Psoas muscle (tissue), 8 donors: ENCODE measurements at places on chromosomes 2 and 18. TPM values are rescaled to one million over a fixed set of nuclear protein-coding genes. Genes with fewer than 3 reads are reported as not detected.
A peak's percentile ranks its signal among the peaks of the same experiment; 100 is the strongest.

DNA sequence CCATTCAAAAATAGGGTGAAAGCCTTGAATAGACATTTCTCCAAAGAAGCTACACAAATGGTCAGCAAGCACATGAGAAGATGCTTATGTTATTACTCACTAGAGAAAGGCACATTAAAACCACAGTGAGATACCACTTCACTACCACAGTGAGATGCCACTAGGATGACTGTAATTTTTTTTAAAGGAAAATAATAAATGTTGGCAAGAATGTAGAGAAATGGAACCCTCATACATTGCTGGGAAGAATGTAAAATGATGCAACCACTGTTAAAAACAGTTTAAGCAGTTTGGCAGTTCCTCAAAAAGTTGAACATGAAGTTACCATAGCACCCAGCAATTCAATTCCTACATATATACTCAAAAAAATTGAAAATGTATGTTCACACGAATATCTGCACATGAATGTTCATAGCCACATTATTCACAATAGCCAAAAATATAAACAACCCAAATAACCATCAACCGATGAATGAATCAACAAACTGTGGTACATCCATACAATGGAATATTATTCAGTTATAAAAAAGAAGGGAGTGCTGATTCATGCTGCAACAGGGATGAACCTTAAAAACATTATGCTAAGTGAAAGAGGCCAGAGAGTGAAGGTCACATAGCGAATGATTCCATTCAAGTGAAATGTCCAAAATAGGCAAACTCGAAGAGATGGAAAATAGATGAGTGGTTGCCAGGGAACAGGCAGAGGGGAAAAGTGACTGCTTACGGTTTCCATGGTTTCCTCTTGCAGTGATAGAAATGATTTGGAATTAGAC lies 156.2 kb upstream of the NDUFV2 start:
- H3K27ac ChIP-seq, result no peak overlapping the region
- H3K4me1 ChIP-seq, result peaks cover 3% of the 10 kb centered on the region
- no peak for DNase-seq
- H3K4me3 ChIP-seq, result no peak overlapping the region

Gene CCDC121
- 0.98 TPM for total RNA-seq

- H3K27ac ChIP-seq, result no peak overlapping the region
- no peaks in the 10 kb centered on the region for H3K27me3 ChIP-seq
- no peaks in the 10 kb centered on the region for H3K4me1 ChIP-seq
Measured at GRCh38 chr18:32684096-32684495, 88.7 kb downstream of the KLHL14 start.

Gene CNTNAP5
- not detected for total RNA-seq

GRCh38 chr2:155310589-155310988 lies 612.1 kb downstream of the KCNJ3 start:
- H3K4me1 ChIP-seq, result no peaks in the 10 kb centered on the region
- no peak for DNase-seq
- H3K4me3 ChIP-seq, result no peak overlapping the region
- H3K27me3 ChIP-seq, result no peaks in the 10 kb centered on the region
- no peaks in the 10 kb centered on the region for H3K36me3 ChIP-seq

- H3K4me1 ChIP-seq, result peaks cover 7% of the 10 kb centered on the region
- no peaks in the 10 kb centered on the region for H3K36me3 ChIP-seq
- no peak for DNase-seq
- no peak overlapping the region for H3K4me3 ChIP-seq
- no peak overlapping the region for H3K27ac ChIP-seq
Measured at GRCh38 chr2:106054321-106054720, 139.8 kb downstream of the UXS1 start.

Gene SLC5A7
- total RNA-seq, result not detected

Gene POTEI
- total RNA-seq, result not detected

DNA sequence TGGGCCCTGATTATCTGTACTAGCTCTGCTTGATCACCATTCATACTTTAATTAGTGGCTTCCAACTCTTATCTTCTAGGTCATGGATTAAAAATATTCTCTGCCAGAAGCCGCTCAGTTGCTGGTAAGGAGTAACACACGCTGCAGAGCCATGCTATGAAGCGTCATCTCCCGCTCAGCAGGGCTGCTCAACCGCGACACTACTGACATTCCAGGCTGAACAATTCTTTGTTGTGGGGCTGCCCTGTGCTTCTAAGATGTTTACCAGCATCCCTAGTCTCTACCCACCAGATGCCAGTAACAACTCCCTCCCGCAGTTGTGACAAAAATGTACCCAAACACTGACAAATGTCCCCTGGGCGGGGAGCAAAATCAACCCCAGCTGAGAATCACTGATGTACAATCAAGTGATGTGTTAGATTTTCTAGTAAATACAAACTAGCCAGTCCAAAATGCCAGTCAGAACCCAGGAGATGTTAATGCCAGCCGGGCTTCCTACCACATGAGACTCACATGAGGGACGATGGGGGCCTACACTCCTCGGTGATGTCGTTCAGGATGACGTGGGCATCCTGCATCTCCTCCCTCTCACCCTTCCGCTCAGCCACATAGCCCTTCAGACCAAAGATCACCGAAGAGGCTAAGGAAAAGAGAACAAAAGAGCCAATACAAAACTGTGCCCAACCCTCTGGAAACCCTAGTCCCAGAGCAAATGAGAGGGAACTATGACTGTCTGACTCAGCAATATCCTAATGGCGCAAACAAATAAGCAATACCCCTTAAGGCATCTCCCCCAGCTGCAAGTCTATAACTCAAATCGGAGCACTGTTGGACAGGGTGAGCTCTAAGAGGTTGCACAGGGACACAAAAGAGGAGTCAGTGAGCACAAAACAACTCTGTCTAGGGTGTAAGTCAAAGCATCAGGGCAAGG lies 15.6 kb downstream of the ILKAP start:
- no peaks in the 10 kb centered on the region for H3K27me3 ChIP-seq
- H3K27ac ChIP-seq, result no peak overlapping the region
- H3K4me1 ChIP-seq, result no peaks in the 10 kb centered on the region
- no peak overlapping the region for H3K4me3 ChIP-seq
- peaks cover 26% of the 10 kb centered on the region for H3K36me3 ChIP-seq

DNA sequence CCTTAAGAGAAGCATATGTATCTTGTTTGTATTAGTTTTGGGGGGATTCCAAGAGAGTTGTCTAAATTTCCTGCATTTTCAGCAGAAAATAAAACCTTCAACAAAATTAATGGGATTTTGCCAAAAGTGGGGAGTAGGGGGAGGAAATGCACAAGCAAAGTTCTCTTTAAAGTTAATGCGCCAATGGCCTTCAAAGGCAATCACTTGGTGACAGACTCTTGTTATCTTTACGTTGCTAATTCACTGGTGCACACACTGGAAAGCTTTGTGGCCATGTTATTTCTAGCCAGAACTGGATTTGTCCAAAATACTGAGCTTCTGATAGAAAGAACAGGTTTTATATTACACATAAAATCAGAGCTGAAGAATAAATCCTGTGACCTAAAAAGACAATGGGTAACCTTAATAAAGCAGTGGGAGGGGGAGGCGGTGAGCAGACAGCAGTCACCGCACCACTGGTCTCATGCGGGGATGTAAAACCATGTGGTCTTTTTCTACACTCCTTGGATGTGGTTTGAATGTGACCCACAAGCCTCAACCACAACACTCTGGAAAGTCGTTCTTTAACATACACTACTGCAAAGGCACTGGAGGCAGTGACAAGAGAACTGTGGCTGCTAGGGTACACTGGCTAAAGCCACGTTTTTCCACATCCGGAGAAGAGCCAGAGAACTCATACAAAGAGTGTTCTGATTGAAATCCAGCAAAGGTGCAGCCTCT lies 176.9 kb upstream of the SMAD7 start:
- H3K36me3 ChIP-seq, result no peaks in the 10 kb centered on the region
- no peak overlapping the region for H3K27ac ChIP-seq
- no peak overlapping the region for H3K4me3 ChIP-seq
- no peaks in the 10 kb centered on the region for H3K27me3 ChIP-seq
- DNase-seq, result no peak

DNA sequence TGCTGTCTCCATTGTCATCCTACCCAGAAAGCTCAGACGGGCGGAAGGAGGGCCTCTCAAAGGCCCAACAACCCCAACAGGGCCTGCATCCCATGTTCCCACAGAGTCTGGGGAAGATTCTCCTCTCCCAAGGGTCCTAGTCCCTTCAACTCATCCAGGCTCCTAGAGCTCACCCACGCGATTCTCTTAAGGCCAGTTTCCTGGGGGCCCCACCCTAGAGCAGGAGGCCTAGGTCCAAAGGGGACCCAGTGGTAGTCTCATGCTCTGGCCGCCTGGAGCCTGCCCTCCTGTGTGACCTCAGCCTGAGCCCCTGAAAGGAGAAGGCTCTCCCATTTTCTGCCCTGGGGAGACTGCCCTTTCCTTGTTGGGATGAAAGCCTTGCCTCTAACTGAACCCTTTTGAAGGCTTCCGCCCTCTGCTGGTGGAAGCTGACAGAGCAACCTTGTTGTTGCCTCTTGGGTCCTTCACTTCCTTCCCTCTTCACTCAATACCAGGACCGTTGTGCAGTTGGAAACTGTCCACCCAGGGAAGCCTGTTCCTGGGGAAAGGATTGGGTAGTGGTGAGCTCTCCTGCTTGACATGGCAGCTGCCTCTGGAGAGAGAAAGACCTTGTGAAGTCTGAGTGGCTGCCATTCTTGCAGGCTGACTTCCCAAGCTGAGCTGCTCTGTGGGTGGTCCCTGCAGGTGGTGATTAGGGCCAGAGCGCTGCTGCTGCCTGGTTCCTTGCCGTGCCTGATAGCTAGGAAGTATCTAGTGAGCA lies 86.0 kb upstream of the ALPP start:
- H3K4me3 ChIP-seq, result no peak overlapping the region
- no peaks in the 10 kb centered on the region for H3K4me1 ChIP-seq
- H3K36me3 ChIP-seq, result no peaks in the 10 kb centered on the region
- H3K27me3 ChIP-seq, result no peaks in the 10 kb centered on the region
- DNase-seq, result no peak
- H3K27ac ChIP-seq, result no peak overlapping the region

- no peak overlapping the region for H3K4me3 ChIP-seq
- H3K27me3 ChIP-seq, result peaks cover 12% of the 10 kb centered on the region
- H3K36me3 ChIP-seq, result no peaks in the 10 kb centered on the region
- no peak for DNase-seq
- no peak overlapping the region for H3K27ac ChIP-seq
Measured at GRCh38 chr2:138775736-138776135, 4.5 kb downstream of the NXPH2 start.

Gene MSTN
- total RNA-seq, result 6.6 TPM

DNA sequence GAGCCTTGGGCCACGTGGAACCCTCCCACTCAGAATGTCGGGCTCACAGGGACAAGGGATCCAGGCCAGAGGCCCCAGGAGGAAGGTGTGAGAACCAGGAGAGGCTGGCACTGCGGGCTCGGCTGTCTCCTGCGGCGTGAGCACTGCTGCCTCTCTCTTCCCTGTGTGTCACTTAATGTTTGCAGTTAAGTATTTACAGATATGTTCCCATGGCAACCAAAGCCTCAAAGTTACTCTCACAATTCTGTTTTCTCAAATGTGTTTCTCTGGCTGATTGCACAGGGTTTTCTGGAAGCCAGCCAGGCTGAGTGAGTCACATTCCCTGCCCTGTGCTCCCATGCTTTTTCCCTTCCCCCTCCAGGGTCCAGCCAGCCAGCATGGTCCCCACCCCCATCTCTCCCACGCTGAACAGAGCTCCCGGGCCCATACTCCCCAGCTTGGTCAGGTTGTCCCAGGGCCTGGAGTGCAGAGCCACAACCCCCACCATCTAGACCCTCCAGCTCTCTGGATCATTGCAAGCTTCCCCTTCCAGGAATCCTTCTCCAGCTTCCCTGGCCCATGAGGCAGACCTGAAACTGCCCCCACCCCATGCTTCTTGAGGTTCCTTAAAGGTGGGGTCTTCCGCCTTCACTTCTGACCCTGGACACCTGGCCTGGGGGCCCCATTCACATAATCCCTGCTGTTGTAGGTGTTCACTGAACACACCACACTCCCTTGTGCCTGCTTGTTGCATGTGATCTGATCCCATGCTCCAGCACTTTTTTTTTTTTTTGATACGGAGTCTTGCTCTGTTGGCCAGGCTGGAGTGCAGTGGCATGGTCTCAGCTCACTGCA lies 265.9 kb downstream of the CELF4 start:
- H3K4me3 ChIP-seq, result no peak overlapping the region
- H3K4me1 ChIP-seq, result no peaks in the 10 kb centered on the region
- no peaks in the 10 kb centered on the region for H3K27me3 ChIP-seq
- H3K36me3 ChIP-seq, result no peaks in the 10 kb centered on the region
- peak; percentile 76 for DNase-seq

DNA sequence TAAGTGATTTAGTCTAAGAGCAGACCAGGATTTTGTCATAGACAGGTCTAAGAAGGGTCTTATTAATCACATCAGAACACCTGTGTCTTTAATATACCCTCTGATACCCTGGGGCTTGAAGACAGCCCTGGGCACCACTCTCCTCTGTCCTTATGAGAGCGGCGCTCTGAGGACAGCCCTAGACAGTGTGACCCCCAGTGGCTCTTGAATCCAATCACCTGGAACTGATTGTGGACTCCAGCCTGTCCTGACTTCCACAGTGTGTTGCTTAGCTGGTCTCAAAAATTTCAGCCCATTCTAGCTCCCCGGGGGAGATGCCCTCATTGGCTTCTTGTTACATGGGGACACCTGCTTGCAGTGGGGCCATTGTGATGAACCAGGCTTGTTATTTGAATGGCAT lies 195.8 kb upstream of the SMAD2 start:
- H3K27me3 ChIP-seq, result no peaks in the 10 kb centered on the region
- no peak overlapping the region for H3K27ac ChIP-seq
- no peak overlapping the region for H3K4me3 ChIP-seq
- no peaks in the 10 kb centered on the region for H3K36me3 ChIP-seq
- peaks cover 3% of the 10 kb centered on the region for H3K4me1 ChIP-seq
